ENCODE measurements at places on chromosomes 6 and 20. TPM values are rescaled to one million over a fixed set of nuclear protein-coding genes. Genes with fewer than 3 reads are reported as not detected.

Gene MLN
- not detected for total RNA-seq

Gene CAGE1
- not detected for total RNA-seq

Gene SMPDL3A
- total RNA-seq = 9.6 TPM

Gene COL11A2
- 0.17 TPM for total RNA-seq

Gene TLDC2
- 0.50 TPM for total RNA-seq

Gene FOXF2
- total RNA-seq = 0.05 TPM

Gene HCK
- not detected for total RNA-seq

Gene DEFB132
- total RNA-seq = not detected

Gene DNAH8
- under 0.01 TPM for total RNA-seq

Gene RIMS4
- 0.05 TPM for total RNA-seq

Gene HLA-DMA
- total RNA-seq = 1.9 TPM

Gene IL17F
- not detected for total RNA-seq

Gene ULBP1
- 0.17 TPM for total RNA-seq

Gene ZBTB22
- 16.0 TPM for total RNA-seq

Gene PHACTR1
- total RNA-seq = 3.9 TPM

Gene NCOA3
- total RNA-seq = 39.1 TPM

Gene PTGIS
- 7.1 TPM for total RNA-seq

Gene FAM209B
- not detected for total RNA-seq

Gene SEL1L2
- total RNA-seq = not detected

Gene SLC17A3
- total RNA-seq = 5.6 TPM

Gene LIN28B
- not detected for total RNA-seq

Gene ME1
- total RNA-seq = 45.3 TPM

Gene TAGAP
- total RNA-seq = 0.05 TPM

Gene ASIP
- not detected for total RNA-seq

Gene BIRC7
- not detected for total RNA-seq

Gene CLVS2
- not detected for total RNA-seq

Gene TPX2
- total RNA-seq = 7.2 TPM
